ENCODE measurements at places on chromosomes 16 and 17.

GRCh38 chr16:87056083-87056482 lies 261.1 kb downstream of the C16orf95 start:
- no peak overlapping the region for H3K27ac ChIP-seq
- no peaks in the 10 kb centered on the region for H3K36me3 ChIP-seq
- peaks cover 7% of the 10 kb centered on the region for H3K27me3 ChIP-seq
- H3K4me1 ChIP-seq, result no peaks in the 10 kb centered on the region

- H3K36me3 ChIP-seq, result no peaks in the 10 kb centered on the region
- no peak overlapping the region for H3K4me3 ChIP-seq
- H3K4me1 ChIP-seq, result no peaks in the 10 kb centered on the region
- no peaks in the 10 kb centered on the region for H3K27me3 ChIP-seq
- no peak overlapping the region for H3K27ac ChIP-seq
- DNase-seq, result no peak
These were observed 26.6 kb downstream of the NGFR start for GRCh38 chr17:49521471-49522356.

GRCh38 chr16:48081656-48082055 lies 74.1 kb downstream of the ABCC12 start:
- H3K27ac ChIP-seq, result no peak overlapping the region
- no peaks in the 10 kb centered on the region for H3K27me3 ChIP-seq
- no peaks in the 10 kb centered on the region for H3K4me1 ChIP-seq
- DNase-seq, result peak; percentile 23
- no peaks in the 10 kb centered on the region for H3K36me3 ChIP-seq
- no peak overlapping the region for H3K4me3 ChIP-seq

- H3K36me3 ChIP-seq, result no peaks in the 10 kb centered on the region
- H3K27me3 ChIP-seq, result peaks cover 44% of the 10 kb centered on the region
- H3K4me1 ChIP-seq, result no peaks in the 10 kb centered on the region
- no peak overlapping the region for H3K4me3 ChIP-seq
- H3K27ac ChIP-seq, result no peak overlapping the region
These were observed 5.1 kb upstream of the MEIOB start for GRCh38 chr16:1877089-1877488.

- no peak overlapping the region for H3K27ac ChIP-seq
- no peak overlapping the region for H3K4me3 ChIP-seq
- DNase-seq, result no peak
- no peaks in the 10 kb centered on the region for H3K36me3 ChIP-seq
- H3K4me1 ChIP-seq, result peaks cover 11% of the 10 kb centered on the region
These were observed 6.7 kb downstream of the ZNF423 start for GRCh38 chr16:49849037-49849753.

GRCh38 chr17:282912-283882 lies 69.4 kb downstream of the RPH3AL start:
- H3K27me3 ChIP-seq, result no peaks in the 10 kb centered on the region
- no peak overlapping the region for H3K27ac ChIP-seq
- no peaks in the 10 kb centered on the region for H3K4me1 ChIP-seq
- no peaks in the 10 kb centered on the region for H3K36me3 ChIP-seq

DNA sequence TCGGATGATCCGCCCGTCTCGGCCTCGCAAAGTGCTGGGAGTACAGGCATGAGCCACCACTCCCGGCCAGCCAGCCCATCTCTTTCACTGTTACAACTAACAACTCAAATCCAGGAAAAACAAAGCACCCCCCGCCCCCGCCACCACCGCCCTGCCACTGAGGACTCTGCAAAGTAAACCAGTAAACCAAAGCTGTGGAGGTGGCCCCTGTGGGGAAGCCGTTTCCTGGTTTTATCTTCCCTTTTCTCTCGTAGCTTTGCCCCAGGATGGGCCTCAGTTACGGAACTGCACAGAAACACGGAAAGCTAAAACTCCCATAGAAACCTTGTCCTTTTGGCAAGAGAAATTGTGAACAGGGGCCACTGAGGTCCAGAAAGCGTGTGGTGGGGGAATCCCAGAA lies 17.5 kb downstream of the CHMP6 start:
- no peak for DNase-seq
- no peak overlapping the region for H3K4me3 ChIP-seq
- peaks cover 4% of the 10 kb centered on the region for H3K4me1 ChIP-seq
- H3K27me3 ChIP-seq, result peaks cover 3% of the 10 kb centered on the region

GRCh38 chr17:17963066-17963465 lies 9.1 kb downstream of the TOM1L2 start:
- DNase-seq, result no peak
- peaks cover 60% of the 10 kb centered on the region for H3K4me1 ChIP-seq
- no peak overlapping the region for H3K27ac ChIP-seq
- no peaks in the 10 kb centered on the region for H3K36me3 ChIP-seq
- H3K4me3 ChIP-seq, result no peak overlapping the region

DNA sequence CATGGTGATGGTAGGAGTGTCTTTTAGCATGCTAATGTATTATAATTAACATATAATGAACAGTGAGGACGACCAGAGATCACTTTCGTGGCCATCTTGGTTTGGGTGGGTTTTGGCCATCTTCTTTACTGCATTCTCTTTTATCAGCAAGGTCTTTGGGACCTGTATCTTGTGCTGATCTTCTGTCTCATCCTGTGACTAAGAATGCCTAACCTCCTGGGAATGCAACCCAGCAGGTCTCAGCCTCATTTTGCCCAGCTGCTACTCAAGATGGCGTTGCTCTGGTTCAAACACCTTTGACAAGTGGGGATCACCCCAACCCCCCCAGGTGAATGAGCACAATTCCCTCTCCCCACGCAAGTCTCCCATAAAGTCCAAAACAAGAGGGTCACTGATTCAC lies 49.3 kb upstream of the ETV4 start:
- no peak overlapping the region for H3K4me3 ChIP-seq
- DNase-seq, result no peak

DNA sequence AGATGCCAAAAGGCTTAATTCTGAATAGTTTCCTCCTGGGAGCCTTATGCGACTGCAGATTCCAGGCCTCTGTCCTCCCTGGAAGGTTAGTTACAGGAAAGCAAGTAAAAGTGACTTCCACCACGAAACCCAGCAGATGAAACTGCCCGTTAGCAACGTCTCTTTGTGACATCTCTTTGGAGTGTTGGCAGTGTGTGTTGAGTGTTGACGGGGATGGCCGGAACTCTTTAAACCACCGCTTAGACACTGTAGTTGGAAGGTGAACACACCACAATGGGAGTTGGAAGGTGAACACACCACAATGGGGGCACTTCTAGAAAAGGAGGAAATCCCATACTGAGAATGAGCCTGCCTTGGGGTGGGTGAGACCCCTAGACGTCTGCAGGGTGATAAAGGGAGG lies 858 bp downstream of the SKAP1 start:
- H3K4me1 ChIP-seq, result peaks cover 13% of the 10 kb centered on the region
- no peak for DNase-seq
- no peaks in the 10 kb centered on the region for H3K36me3 ChIP-seq
- no peak overlapping the region for H3K27ac ChIP-seq
- no peaks in the 10 kb centered on the region for H3K27me3 ChIP-seq

DNA sequence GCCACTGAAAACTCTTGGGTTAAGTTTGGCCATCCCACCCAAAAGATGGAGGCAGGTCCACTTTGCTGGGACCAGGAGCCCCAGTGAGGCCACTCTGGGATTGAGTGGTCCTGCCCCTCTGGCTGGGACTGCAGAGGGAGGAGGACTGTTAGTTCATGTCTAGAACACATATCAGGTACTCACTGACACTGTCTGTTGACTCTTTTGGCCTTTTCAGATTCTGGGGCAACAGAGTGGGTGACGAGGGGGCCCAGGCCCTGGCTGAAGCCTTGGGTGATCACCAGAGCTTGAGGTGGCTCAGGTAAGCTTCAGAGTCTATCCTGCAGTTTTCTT lies 19.5 kb upstream of the CYLD start:
- H3K27me3 ChIP-seq, result no peaks in the 10 kb centered on the region
- no peak overlapping the region for H3K4me3 ChIP-seq
- DNase-seq, result no peak
- H3K4me1 ChIP-seq, result no peaks in the 10 kb centered on the region

- H3K27ac ChIP-seq, result no peak overlapping the region
- no peak for DNase-seq
- no peaks in the 10 kb centered on the region for H3K4me1 ChIP-seq
- H3K27me3 ChIP-seq, result no peaks in the 10 kb centered on the region
- no peak overlapping the region for H3K4me3 ChIP-seq
These were observed 402.1 kb upstream of the ERCC4 start for GRCh38 chr16:13517841-13518240.

- H3K36me3 ChIP-seq, result no peaks in the 10 kb centered on the region
- no peak for DNase-seq
- peak overlapping the region; percentile 20 for H3K27ac ChIP-seq
- H3K27me3 ChIP-seq, result no peaks in the 10 kb centered on the region
- no peak overlapping the region for H3K4me3 ChIP-seq
- H3K4me1 ChIP-seq, result peaks cover 17% of the 10 kb centered on the region
These were observed 75.2 kb downstream of the KANSL1 start for GRCh38 chr17:46117850-46118696.

- peak; percentile 63 for DNase-seq
- no peak overlapping the region for H3K4me3 ChIP-seq
- H3K36me3 ChIP-seq, result no peaks in the 10 kb centered on the region
- no peaks in the 10 kb centered on the region for H3K4me1 ChIP-seq
These were observed 304.4 kb downstream of the FOXL1 start for GRCh38 chr16:86882586-86883280.

Data from adrenal gland (tissue), 19 donors.